ENCODE measurements at places on chromosomes 11 and 22.

- no peak for DNase-seq
Measured at GRCh38 chr11:17596310-17596669, 49.2 kb downstream of the OTOG start.

DNA sequence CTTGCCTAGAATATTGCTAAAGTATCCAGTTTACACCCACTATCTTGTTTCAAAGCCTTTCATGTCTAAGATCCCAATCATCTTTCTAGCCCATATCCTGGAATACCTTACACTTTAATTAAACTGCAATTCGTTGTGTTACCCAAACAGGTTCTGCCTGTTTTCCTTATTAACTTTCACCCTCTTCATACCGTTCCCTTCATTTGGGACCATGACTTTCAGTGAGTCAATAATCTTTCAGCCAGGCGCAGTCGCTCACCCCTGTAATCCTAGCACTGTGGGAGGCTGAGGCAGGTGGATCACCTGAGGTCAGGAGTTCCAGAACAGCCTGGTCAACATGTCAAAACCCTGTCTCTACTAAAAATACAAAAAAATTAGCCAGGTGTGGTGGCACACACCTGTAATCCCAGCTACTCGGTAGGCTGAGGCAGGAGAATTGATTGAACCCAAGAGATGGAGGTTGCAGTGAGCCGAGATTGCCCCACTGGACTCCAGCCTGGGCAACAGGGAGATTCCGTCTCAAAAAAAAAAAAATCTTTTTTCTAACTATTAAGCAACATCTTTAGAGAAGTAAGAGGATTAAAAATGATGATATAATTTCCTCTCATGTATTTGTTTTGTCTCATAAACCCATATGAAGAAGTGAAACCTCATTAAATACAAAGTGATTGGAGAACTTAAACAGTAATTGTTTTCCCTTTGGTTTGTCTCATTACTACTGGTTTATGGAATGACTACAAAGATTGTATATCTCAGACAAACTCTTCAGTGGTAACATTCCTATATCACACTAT is 20.7 kb downstream of the DMC1 start:
- DNase-seq: no peak

- DNase-seq: peak; percentile 51
Measured at GRCh38 chr11:119316016-119316728, 758 bp downstream of the MCAM start.

- no peak for DNase-seq
Measured at GRCh38 chr11:88579466-88579865, 241.9 kb upstream of the CTSC start.
